ENCODE measurements at places on chromosomes 12 and 14.

GRCh38 chr14:66652525-66653106, 144.7 kb downstream of the GPHN start:
- DNase-seq, result no peak

GRCh38 chr12:110199339-110200123, 75.4 kb downstream of the IFT81 start:
- no peak for DNase-seq

DNA sequence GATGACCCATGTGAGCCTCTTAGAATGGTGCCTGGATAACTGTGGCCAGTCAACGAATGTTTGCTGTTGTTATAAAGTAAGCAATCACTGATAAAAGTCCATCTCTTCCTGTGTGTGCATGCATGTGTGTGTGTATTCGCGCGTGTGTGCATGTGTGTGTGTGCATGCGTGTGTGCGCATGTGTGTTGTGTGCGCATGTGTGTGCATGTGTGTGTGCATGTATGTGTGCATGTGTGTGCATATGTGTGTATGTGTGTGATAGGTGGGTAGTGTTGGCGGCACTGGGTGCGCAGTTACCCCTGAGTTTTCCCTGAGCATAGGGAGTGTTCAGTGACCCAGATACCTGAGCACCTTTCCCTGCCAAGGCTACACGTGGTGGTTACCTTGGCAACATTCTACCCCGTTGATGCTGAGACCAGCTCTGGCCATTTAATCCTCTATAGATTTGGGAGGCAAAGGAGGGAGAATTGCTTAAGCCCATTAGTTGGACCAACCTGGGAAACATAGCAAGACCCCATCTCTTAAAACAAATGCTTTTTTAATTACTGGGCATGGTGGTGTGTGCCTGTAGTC, 137.8 kb downstream of the SLC15A4 start:
- no peak for DNase-seq

GRCh38 chr14:77872983-77873382, 73.1 kb downstream of the ADCK1 start:
- no peak for DNase-seq

DNA sequence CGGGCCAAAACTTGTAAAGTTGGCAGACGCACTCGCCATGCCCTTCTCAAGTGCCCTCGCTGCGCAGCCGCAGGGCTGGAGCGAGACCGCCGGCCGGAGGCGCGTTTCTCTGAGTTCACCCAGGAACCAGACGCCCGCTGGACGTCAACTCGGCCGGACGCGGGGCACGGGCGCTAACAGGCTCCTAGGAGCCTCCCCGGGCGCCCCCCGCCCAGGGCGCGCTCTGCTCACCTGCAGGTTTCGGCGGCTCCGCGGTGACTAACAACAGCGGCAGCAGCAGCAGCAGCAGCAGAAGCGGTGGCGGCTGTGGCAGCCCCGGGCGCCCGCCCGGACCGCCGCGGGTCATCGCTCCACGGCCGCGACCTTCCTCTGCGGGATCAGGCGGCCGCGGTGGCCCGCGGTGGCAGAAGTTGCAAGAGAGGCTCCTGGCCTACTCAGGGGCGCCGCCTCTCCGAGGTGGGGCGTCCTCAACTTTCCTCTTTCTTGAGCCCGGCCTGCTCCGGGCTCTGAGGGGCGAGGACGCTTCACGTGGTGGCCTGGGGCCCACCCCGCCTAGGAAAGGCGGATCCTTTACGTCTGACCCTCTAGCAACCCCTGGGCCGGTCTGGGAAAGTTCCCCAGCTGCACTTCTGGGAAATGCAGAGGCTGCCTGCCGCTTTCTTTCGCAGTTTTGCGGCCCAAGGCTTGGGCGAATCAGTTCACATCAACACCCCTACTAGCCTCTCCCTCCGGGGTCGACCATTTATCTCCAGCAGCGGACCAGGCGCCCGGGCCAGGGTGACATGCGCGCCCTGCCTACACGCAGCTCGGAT, at the start of gene PLBD1:
PLBD1 (minus strand) TSS at position 533 of the 812 bp plus-strand sequence; CDS start at position 346, 187 bp downstream.
- DNase-seq, result no peak

DNA sequence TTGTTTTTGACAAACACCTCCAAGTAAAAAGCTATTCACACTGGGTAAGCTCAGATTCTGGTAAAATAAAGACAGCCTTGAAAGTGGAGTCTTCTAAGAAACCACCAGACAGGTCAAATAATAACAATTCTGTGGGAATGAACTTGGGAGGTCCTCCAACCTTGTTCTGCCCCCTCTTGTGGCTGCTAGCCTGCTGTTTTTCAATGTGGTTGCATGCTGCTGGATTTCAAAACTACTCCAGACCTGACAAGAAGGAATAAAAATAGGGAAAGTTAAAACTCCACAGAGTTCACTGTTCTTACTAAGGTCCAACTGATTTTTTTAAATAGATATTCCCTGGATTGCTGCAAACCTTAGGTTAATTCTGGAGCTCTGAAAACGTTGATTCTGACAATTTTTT, 32.2 kb upstream of the RIN3 start:
- DNase-seq, result no peak

DNA sequence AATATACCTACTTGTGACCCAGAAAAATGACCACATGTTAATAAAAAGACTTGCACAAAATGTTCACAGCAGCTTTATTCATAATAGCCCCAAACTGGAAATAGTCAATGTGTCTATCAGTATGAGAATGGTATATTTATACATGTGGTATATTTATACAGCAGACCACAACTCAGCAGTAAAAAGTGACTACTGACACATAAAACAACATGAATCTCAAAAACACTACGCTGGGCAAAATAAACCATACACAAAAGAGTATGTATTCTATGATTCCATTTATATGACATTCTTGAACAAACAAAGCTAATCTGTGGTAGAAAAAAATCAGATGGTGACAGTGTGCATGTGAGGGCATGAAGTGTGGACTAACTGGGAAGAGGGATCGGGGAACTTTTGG, 35.1 kb downstream of the ARF6 start:
- no peak for DNase-seq

GRCh38 chr14:55911776-55912175, 206.4 kb upstream of the PELI2 start:
- DNase-seq, result no peak

DNA sequence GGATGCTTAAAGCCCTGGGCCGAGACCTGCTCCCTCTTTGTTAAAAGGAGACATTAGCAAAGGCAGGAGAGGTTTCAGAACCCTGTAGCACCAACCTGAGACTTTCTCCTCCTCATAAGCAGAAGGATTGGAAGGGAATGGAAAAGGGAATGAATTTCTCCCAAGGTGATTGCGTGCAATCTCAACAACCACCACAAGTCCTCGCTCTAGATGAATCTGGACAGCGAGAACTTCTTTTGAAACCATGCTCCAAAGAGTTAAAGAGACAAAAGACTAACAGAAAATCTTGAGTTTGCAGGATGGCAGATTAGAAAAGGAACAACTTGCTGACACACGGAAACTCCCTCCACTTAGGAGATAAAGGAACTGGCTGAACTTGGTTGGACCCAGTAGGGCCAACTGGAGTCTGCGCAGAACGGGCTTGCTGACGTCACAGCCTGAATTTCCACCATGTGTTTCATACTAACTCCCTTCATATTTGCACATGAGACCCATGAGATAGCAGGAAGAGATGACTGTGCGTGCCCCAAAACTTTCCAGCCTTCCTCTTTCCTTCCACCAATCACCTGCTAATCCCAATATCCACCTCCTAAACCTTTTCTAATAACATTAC, 137.0 kb downstream of the PTPN11 start:
- no peak for DNase-seq

DNA sequence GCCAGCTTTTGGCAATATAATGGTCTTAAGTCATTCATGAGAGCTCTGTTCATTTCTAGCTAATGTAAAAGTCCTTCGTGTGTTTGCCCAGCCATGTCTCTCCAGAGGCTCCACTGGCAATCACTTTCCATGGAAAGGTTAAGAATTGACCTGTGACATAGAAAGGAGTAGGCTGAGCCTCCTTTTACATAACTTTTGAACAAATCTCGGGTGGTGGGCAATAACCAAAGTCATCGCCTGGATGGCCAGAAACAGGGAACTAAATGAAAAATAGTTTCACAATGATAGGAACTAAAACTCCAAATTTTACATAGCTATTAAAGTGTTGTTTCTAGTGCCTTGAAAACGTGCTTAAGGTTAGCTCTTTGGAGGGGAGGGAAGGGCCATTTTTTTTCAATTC, 6.5 kb downstream of the BHLHE41 start:
- no peak for DNase-seq

DNA sequence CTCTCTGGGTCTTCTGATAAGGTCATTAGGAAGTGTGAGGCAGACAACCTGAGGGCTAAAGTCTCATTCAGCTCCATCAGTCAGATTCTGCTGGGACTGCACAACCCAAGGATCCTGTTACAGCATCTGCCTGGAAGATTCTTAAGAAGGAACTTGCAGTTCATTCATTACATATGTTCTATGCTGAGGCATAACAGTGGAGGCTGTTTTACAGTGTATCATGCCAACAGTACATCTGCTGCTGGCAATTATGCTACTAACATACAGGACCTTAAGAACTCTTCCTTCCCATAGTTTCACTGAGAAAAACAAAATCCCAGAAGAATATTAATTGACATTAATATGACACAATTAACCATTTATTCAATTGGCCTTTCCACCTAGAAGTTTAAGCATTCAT, 968.6 kb downstream of the DIO2 start:
- no peak for DNase-seq

DNA sequence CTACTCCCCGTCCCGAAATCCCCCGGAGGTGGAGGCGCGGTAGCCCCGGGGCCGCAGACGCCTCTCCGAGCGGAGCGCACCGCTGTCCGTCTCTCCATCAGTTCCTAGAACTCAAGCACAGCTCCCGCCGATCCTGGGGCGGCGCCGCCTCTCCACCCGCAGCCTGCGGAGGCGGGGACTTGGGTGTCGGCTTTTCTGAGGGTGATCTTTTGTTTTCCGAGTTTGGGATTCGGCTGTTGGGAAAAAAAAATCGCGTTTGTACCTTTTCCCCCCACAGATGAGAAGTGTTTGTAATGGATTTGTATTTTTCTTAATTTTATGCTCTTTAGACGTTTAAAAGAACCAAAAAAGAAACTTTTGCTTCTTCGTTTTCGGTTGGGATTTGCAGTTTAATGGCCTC, 26.6 kb downstream of the LRCOL1 start:
- no peak for DNase-seq
